ENCODE measurements at places on chromosomes 5 and 9.

- DNase-seq, result no peak
Measured at GRCh38 chr5:79191457-79191856, 44.5 kb upstream of the JMY start.

- DNase-seq, result no peak
Measured at GRCh38 chr5:110086658-110087388, 397.1 kb downstream of the MAN2A1 start.

GRCh38 chr5:100676817-100677631 lies 141.8 kb downstream of the FAM174A start:
- DNase-seq, result no peak

DNA sequence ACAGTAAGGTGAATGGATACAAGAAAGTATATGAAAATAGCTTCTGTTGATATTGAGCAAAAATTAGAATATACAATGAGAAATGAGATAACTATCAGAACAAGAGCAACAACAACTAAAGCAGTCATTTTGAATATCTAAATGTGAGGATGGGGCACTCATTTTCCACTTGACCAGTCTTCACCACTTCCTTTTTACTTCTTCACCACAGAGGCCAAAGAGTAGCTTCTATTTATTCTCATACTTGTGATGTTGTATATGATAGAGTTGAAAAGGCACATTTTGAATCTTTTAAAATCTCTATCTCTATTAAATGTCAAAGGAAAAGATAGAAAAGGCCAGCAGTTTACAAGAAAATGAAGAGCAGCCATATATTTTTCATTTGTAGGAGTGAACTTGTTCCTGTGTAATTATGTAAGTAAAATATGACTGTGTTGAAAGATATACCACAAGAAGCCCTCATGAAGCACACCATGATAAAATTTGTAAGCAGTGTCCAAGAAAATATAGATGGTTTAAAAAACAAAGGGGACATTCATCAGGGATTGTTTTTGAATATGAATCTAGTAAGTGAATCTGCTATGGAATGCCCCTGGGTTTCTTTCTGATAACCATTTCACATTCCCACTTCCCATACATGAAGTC lies 39.2 kb downstream of the ADAMTS19 start:
- DNase-seq, result no peak

- DNase-seq, result no peak
Measured at GRCh38 chr5:31347552-31347905, 154.0 kb downstream of the CDH6 start.

- DNase-seq, result no peak
Measured at GRCh38 chr5:178423431-178423830, 166.8 kb downstream of the COL23A1 start.

GRCh38 chr5:14102666-14103065 lies 40.5 kb upstream of the TRIO start:
- no peak for DNase-seq

DNA sequence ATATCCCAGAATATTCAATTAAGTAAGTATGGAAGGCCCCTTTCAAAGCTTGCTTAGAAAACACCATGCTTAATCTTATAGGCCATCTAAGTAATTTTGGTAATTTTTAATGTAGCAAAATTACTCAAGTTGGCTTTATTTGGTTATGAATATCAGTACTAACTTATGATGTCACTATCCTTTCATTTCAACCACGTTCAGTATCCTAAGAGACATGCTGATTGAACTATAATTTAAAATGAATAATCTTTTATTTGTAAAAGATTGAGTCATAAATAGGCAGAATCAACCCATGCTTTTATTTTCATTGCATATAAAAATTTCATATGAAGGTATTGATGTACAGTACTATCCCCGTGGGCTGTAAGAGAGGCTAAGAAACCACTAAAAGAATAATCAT lies 386.9 kb downstream of the RAB3C start:
- no peak for DNase-seq

GRCh38 chr5:37662789-37663485 lies 176.9 kb downstream of the GDNF start:
- DNase-seq, result no peak

DNA sequence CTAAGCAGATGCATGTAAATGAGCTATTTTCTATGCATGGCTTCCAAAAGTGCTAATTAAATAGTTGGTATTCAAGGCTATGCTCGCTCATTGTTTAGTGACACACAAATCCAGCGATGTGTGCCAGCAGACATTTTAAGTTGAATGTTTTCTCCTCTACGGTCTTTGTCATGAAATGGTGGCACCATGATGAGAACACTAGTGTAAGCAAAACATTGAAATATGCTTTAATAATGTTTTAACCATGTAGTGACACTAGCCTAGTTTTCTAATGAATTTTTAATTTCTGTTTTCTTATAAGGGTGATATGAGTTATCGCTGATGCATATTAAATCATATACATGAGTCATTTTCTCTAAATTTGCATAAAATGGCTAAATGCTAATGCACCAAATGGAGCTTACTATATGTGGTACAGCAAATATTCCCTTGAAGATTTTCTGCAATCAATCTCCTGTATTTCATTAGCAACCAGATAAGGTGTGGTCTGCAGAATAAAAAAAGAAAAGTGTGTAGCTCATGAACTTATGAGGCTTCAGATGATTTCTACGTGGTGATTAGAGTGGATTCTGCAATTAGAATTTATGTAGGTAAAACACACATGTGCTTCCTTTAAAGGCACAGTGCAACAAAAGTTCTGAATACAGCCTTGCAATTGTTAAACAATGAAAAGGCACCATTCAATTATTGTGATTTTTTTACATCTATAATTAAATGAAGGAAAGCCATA lies 226.6 kb downstream of the MEF2C start:
- DNase-seq, result no peak

DNA sequence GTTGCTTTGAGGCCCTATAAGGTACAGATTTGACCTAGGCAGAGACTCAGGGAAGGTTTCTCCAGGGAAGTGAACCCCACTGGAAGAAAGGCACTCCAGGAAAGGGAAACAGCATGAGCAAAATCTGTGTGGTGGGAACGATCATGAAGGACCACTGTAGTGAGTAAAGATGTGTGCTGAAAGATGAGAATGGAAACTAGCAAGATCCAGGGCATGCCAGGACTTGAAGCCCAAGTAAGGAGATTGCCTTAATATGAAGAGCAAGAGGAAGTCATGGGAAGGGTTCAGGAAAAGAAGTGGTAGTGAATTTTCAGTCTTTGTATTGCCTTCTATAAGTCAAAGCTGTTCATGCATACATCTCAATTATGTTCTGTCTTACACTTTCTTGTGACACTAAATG lies 55.2 kb upstream of the SLIT3 start:
- DNase-seq, result no peak

GRCh38 chr9:114289106-114289505 lies 33.8 kb upstream of the ORM1 start:
- no peak for DNase-seq

GRCh38 chr9:28166179-28166578 lies 592.9 kb upstream of the C9orf72 start:
- DNase-seq, result no peak

DNA sequence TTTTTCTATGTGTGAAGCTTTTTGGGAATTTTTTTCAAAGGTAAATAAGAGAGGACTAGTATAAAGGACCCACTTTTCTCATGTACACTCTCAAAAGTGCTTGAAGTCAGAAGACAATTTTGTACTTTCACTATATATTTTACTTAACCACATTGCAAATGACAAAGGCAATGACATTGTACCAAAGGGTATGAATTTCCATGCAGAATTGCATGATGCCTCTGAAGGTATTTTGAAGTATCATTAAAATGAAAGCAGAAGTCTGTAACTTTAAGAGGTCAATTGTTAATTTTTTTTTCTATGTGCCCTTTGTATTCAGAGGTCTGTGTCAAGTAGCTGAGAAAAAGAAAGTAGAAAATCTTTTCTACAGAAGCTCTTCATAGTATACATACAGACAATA lies 84.7 kb downstream of the ST8SIA4 start:
- no peak for DNase-seq

GRCh38 chr5:158755221-158755620 lies 344.5 kb downstream of the EBF1 start:
- no peak for DNase-seq

DNA sequence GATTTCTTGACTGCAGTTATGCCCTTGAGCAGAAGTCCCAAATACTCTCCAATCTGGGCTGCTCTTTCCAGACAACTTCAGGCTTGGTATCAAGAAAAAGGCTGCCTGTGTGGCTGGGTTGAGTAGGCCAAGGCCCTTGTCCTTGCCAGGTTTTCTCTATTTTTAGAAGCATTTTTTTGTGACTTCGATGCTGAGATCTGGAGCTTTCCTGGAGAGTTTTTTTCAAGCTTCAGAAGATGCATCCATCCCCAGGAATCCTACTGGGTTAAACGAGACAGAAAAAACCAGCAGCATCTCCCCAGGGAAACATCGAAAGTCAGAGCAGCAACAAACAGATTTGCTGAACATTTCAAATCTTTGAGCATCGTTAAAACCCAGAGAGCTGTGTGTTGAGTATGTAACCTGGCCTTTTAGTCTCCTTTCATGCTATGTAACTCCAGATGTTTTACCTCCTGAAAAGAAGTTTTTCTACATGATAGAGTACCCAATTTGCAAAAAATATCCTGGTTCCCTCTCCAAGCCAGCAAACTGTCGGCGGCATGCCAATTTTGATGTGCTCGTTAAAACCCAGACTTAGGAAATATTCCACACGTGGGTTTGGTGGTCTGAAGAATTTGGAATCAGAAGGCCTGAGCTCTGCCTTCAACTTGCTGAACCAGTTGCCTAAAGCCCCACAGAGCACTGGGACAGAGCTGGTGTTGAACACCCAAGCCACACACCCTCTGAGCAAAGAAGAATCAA lies 98.1 kb upstream of the ALDH1B1 start:
- no peak for DNase-seq

- no peak for DNase-seq
Measured at GRCh38 chr5:58366461-58366860, 93.4 kb downstream of the PLK2 start.

DNA sequence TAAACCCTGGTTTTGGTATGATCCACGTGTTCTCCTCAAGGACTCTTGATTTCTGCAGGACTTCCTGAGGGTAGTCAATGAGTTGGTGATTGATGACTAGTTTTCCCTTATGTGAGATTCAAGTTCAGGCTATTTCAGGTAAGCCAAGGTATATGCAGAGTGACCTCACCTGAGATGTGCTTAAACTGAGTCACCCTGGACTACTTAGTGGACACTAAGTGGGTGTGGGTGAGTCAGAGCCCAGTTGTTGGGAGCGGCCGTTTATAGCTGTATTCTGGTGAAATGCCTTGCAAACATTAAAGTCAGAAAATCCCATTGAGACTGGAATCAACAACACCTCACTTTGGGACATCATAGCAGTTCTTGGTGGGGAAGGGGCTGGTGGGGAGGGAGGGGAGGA lies 62.9 kb downstream of the SLC28A3 start:
- no peak for DNase-seq

- no peak for DNase-seq
Measured at GRCh38 chr5:168365581-168366081, 74.2 kb downstream of the WWC1 start.

Measured in Right ventricle myocardium inferior (tissue), 1 donor.